Activated naive CD8-positive, alpha-beta T cell treated with anti-CD3 and anti-CD28 coated beads for 36 hours (primary cell): ENCODE measurements at places on chromosomes 16 and 17.

DNA sequence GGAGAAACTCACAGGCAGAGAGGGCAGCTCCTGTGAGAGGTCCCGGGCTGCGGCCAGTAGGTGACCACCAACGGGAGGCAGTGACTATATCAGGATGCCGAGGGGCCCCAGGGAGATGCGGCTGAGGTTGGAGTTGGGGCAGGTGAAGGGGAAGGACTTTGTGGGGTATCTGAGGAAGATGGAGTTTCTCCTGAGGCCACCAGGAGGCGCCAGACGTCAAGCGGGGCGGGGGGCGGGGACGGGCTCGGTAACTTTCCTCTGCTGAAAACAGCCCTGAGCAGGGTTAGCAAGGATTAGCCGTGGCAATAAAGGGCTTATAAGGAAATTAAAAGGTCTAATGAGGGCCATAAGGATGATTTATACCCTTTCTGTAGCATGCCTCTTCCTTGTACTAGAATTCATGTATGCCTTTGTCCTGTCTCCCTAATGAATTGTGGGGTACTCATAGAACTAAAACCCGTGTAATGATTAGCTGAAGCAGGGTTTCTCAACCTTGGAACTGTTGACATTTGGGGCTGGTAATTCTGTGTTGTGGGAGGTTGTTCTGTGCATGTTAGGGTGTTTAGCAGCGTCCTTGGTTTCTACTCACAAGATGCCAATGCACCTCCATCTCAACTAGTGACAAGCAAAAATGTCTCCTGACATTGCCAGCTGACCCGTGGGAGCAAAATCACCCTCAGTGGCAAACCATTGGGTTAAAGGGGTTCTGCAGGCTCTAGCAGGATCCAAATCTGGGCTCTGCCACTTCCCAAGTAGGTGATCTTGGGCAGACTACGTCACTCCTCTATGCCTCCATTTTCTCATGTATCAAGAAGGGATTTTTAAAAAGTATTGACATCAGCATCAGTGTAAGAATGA, 74.8 kb upstream of the GRIN2A start:
- peak; percentile 22 for DNase-seq

DNA sequence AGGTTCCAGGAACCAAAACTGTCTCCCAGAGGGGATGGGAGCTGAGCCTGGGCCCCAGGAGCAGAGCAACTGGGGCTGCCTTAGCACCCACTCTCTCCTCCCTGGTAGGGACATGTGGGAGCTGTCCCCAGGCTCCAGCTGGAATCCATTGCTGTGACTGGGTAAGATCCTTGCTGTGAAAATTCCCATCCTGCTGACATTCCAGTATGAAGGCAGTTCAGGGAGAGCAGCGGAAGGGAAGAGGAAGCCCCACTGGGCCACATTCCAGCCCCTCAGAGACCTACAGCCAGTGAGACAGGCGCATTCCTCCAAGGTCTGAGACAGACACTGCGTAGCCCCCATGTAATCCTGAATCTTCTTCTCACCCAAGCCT, 24.2 kb downstream of the MYO18A start:
- DNase-seq: no peak

DNA sequence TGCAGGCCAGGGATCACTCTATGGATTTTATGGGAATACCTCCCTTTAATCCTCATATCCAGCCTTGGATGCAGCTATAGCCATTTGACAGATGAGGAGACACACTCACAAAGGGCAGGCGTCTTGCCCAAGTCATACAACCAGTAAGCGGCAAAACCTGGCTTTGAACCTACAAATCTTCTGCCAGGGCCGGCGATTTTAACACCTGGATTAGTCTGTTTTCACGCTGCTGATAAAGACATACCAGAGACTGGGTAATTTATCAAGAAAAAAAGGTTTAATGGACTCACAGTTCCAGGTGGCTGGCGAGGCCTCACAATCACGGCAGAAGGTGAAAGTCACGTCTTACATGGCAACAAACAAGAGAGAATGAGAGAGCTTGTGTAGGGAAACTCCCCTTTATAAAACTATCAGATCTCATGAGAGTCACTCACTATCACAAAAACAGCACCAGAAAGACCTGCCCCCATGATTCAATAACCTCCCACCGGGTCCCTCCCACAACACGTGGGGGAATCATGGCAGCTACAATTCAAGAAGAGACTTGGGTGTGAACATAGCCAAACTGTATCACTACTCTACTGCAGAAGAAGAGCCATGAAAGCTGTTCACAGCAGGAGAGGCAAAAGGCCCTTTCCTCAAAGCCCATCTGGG, 67.5 kb downstream of the XYLT1 start:
- DNase-seq: no peak

DNA sequence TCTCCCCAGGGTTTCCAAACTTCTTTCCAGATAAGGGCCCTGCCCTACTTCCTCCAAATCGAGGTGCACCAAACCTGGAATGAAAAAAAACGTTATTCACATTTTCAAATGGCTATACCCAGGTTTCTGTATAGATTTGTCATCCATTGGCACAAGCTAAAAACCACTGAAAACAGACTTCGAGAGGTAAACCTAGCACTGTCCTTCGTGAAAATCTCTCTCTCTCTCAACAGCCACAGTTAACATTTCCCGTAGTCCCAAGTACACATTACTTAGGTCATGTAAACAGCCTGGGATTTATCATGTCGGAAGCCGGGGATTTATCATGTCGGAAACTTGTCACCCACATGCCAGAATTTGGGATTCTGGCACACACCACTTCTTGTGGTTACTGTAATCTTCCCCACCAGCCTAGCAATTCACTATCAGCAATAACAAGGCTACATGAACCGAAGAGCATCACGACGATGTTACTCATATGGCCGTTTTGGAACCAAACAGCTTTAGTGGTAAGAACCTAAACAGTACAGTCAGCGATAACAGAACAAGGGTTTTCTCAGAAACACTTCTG, 1.2 kb downstream of the DDX5 start:
- DNase-seq: no peak

GRCh38 chr17:19288453-19288852, 51.3 kb downstream of the EPN2 start:
- no peak for DNase-seq

GRCh38 chr17:83200231-83200699, 120.9 kb downstream of the METRNL start:
- peak; percentile 74 for DNase-seq

DNA sequence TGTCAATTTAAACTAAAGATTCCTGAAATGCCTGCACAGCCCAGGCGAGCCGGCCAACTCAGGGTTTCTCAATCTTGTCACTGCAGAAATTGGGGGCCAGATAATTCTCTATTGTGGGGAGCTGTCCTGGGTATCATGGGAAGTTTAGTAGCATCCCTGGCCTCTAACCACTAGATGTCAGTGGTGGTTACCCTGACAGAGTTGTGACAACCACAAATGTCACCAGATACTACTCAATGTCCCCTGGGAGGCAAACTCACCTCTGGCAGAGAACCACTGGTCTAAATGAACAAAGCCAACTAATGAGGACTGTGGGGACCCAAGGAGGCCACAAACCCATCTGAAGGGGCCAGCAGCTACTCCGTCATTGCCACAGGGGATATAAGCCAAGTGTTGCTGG, 90.9 kb downstream of the MYH11 start:
- peak; percentile 19 for DNase-seq

GRCh38 chr16:3157229-3158025, 22.6 kb downstream of the ZNF213 start:
- peak; percentile 57 for DNase-seq

- DNase-seq: no peak
Observed at GRCh38 chr17:39852239-39852638, 11.9 kb downstream of the IKZF3 start.
